Head of caudate nucleus (tissue), 42 donors: ENCODE measurements at places on chromosomes 6 and 20.

DNA sequence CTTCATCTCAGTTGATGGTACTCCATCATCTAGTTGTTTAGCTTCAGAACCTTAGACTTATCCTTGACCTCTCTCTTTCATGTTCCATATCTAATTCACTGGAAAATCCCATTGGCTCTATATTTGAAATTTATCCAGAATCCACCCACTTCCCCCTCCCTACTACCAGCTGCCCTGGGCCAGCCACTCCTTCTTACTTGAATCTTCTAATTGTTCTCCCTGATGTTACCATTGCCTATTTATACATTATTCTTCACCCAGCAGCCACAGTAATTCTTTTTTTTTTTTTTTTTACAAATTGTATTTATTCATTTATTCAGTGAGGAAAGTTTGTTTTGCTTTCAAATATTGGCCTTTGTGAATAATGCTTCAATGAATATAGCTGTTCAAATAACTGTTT, 8.2 kb downstream of the SEC23B start:
- DNase-seq: no peak

DNA sequence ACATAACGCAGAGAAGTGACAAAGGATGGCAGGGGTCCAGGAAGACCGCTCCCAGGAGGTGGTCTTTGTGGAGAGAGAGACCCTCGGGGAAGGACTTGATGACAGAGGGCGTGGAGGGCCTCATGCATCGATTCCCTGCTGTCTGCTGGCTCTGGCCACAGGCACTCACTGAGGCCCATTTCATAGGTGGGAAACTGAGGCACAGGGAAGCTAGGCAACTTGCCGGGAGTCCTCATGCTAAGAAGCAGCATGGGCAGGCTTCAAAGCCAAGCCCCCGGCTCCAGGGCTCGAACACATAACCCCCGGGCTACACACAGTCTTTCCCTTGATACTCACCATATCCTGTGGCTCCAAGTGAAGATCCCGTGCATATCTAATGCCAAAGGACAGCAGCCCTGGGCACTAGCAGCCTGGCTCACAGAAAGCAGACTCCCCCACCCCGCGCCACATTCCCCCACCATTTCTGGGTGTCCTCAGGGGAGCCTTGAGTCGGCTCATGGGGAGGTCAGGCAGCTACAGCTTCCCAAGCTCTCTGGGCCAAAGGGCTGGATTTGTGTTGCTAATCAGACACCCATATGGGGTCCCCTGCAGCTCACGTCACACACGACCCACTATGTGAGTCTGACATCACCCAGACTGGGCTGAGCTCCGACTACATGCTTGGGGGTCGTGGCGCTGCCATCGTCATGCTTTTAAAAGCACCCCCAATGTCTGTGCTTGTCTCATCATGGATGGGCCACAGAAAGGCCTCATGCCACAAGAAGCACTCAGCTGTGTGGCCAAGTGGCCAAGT, 130.9 kb upstream of the PMEPA1 start:
- no peak for DNase-seq

- peak; percentile 55 for DNase-seq
Observed at GRCh38 chr20:6828794-6829423, 61.4 kb downstream of the BMP2 start.

GRCh38 chr6:157037165-157037564, 260.0 kb downstream of the ARID1B start:
- no peak for DNase-seq

GRCh38 chr20:25493748-25494505, 86.5 kb downstream of the GINS1 start:
- no peak for DNase-seq

- no peak for DNase-seq
Observed at GRCh38 chr6:114445846-114446245, 103.0 kb upstream of the HS3ST5 start.

GRCh38 chr6:137432054-137432611, 62.1 kb downstream of the OLIG3 start:
- no peak for DNase-seq

DNA sequence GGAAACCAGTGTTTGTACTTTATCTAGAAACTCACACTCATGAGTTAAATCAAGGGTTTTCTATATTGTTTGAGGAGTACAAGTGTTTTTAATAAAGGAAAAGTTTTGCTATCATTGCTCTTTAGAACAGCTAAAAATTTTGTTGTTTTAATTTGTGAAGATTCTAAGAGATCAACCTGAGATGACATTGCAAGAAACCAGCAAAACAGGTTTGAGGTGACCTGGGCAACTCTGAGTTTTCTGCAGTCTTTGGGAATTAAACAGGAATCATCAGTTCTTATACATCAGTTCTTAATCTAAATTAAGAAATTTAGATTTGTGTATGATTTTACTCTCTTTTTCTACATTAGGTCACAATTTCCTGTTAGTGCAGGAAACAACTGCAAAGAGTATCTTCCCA, 114.5 kb downstream of the JAG1 start:
- DNase-seq: no peak

DNA sequence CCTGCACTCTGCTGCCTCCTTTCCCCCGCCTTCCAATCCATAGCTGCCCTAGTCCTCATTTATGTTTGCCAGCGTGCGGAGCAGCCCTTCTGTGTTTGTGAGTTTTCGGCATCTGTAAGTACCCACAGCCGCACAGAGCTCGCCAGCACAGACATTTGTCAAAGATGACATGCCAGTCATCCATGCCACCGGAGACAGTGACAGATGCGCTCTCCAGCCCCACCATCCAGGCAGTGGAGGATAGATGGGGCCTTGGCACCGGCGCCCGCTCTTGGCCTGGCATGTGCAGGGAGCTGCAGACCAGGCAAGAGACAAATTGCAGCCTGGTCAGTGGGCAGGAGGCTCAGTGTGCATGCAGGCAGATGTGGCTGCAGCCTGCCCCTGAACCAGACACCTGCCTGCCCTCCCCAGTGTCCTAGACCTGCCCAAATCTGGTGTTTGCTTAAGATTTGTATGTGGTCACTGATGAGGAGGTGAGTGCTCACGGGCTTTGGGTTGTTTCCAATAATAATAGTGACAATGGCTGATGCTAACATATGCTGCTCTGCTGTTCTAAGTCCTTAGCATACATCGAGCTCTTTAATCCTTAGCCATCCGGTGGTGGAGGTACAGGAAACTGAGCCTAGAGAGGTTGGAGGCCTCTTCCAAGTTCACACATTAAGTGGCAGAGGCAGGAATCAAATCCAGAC, 78.1 kb downstream of the UNC5CL start:
- no peak for DNase-seq

DNA sequence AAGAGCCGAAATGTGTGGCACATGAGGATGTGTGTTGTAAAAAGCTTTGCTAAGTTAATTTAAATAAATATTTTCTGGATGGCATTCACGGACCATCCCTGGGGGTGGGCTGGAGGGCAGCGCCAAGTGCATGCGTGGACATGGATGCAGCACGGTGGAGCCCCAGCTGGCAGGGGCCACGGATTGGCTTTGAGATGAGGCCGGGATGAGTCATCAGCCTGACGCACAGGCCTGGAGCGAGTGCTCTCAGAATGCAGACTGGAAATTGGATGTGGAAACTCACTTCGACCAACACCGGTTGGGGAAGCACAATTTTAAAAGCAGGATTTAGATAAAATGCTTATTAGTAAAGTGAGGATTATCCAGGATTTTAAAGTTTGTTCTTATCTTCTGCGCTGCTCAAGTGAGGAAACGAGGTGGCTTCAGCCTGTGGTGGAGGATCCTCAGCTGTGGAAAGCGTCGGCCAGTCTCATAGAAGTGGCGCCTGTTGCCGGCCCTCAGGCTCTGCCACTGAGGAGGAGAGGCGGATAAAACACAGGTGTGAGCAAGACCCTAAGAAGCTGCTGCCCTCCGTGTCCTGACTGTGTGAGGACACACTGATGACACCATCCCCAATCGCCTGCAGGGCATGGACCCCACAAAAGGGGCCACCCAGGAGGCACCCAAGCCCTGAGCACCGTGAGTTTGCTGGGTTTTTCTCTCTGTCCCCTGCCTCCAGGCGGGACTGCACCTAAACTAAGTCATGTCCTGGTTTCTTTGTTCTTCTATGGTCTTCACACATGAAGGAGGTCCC, 279.7 kb downstream of the CDH4 start:
- no peak for DNase-seq

DNA sequence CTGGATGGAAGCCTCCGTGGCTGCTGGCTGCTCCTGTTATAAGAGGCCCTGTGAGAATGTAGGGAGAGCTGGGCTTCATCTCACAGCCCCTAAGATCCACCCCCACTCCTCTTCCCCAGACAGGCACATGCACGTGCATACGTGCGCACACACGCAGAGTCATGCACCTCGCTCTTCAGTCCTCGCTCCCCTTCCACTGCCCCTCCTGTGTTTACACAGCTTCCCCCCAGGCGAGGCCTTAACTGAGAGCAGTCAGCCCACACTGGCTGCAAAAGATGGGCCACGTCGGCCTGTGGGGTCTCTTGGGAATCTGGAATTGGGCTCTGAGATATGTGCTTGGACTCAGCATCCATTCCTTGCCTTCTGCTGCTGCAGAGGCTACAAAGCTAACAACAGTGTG, 35.2 kb upstream of the MLN start:
- no peak for DNase-seq
